Left ventricle myocardium superior (tissue), 1 donor: ENCODE measurements at places on chromosomes 7 and 10. TPM values are rescaled to one million over a fixed set of nuclear protein-coding genes. Genes with fewer than 3 reads are reported as not detected.
A peak's percentile ranks its signal among the peaks of the same experiment; 100 is the strongest.

- DNase-seq: no peak
Observed at GRCh38 chr10:124802313-124802675, 675 bp downstream of the ABRAXAS2 start.

The PNLIP gene
- total RNA-seq: not detected

- no peak for DNase-seq
Observed at GRCh38 chr10:108327706-108328105, 1163.2 kb upstream of the SORCS1 start.

GRCh38 chr7:23474094-23474828 lies 4.0 kb upstream of the IGF2BP3 start:
- DNase-seq: peak; percentile 76

The HKDC1 gene
- not detected for total RNA-seq

GRCh38 chr7:98988641-98989040 lies 110.3 kb downstream of the TRRAP start:
- no peak for DNase-seq

DNA sequence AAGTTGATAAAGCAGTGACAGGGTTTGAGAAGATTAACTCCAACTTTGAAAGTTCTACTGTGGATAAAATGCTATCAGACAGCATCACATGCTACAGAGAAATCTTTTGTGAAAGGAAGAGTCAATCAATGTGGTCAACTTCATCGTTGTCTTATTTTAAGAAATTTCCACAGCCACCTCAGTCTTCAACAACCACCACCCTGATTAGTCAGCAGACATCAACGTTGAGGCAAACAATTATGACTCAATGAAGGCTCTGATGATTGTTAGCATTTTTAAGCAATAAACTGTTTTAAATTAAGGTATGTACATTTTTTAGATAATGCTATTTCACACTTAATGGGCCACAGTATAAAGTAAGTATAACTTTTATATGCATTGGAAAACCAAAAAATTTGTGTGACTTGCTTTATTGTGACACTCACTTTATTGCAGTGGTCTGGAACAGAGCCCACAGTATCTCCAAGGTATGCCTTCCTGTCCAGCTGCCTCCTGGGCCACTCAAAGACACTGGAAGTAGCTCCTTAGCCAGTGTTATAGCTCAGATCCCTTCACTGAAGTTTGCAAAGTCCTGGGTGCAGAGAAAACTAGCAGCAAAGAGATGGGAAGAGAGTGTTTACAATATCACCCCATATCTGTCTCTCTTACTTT lies 293.1 kb downstream of the ARHGAP12 start:
- no peak for DNase-seq

The OLAH gene
- not detected for total RNA-seq

- peak; percentile 8 for DNase-seq
Observed at GRCh38 chr7:158372400-158373342, 215.0 kb downstream of the PTPRN2 start.

- no peak for DNase-seq
Observed at GRCh38 chr10:11073410-11073809, 55.7 kb downstream of the CELF2 start.

The HTR5A gene
- not detected for total RNA-seq

DNA sequence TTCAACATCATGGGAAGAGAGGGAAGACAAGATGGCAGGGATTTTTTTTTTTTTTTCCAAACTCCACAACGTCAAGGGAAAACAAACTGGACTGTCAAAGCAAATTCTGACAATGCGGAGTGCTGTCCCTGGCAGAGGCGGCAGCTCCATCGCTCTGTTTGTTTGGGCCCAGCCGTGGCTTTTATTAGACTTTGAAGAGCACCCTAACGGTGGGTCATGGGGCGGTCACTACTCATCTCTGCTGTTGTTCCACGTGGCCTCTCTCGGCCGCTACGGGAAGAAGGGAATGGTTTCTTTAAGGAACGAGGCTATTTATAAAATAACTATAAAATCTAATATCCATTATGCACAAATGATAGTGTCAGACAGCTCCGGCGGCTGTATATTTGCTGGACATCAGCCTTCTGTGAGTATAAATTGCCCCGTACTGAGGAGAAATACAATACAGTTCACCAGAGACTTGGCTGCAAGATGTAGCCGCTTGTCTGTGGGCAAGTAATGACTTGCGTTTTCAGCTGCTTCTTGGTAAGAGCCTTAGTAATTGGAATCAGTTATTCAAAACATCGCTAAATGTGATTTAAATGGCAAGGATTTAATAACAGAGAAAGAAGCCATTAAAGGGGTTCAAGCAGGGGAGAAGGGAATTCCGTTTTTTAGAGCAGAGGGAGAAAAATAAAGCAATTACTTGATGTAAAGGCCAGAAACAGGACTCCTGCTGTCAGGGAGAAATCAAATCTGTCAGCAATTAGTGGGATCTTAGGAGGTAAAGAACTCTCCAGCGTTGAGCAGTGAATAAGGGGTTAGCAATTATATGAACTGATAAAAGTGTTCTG lies 61.7 kb upstream of the RAB11FIP2 start:
- DNase-seq: no peak

GRCh38 chr10:116944911-116945310 lies 60.1 kb downstream of the SHTN1 start:
- DNase-seq: no peak

DNA sequence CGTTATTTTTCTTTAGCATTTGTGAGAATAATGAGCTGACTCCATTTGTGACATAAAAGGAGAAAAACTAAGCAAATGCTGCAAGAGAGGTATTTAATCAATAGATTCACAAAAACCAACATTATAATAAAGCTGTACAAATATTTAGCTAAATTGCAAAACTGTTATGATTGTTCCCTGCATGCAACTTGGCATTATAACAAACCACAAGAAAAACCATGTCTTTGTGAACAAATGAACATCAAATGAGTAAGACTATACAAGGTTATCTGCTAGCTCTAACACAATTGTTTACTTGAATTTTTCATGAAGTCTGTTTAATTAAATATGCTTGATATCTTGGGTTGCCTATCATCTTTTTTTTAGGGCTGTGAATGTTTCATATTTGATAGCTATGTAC lies 50.8 kb upstream of the PPP1R9A start:
- no peak for DNase-seq

The NRG3 gene
- 0.15 TPM for total RNA-seq

- DNase-seq: no peak
Observed at GRCh38 chr10:91690996-91691676, 58.3 kb upstream of the PPP1R3C start.

- no peak for DNase-seq
Observed at GRCh38 chr7:34157137-34157536, 251.8 kb downstream of the BMPER start.

GRCh38 chr7:108069646-108070045 lies 60.5 kb downstream of the LAMB4 start:
- no peak for DNase-seq

- no peak for DNase-seq
Observed at GRCh38 chr10:114323023-114323422, 81.3 kb downstream of the AFAP1L2 start.

DNA sequence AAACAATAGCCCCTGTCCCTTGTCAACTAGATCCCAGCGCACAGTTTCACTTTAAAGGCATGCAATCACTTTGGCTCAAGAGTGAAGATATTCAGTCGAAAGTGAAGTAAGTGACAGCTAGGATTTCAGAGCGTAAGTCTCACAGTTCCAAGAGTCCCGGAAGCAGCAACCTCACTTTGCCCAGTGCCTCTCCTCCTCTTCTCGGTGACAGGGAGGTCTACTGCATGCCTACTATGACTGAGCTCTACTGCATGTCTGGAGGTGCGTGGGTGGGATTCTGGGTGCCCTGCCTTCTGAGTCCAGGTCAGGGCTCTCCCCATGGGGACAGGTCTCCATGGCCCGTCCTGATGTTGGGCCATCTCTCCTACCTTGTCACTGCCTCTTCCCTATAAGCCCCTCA lies 17.0 kb downstream of the PRKCQ start:
- DNase-seq: no peak

The FEZF1 gene
- not detected for total RNA-seq

The NUTM2A gene
- 1.9 TPM for total RNA-seq

GRCh38 chr10:77926566-77927401 lies at the start of gene DLG5:
DLG5 (minus strand) TSS chr10:77926755; CDS start chr10:77926520, 235 bp downstream.
- DNase-seq: peak; percentile 83

The PUS7 gene
- 3.7 TPM for total RNA-seq

GRCh38 chr10:130902929-130903328 lies 408.6 kb downstream of the TCERG1L start:
- DNase-seq: no peak

DNA sequence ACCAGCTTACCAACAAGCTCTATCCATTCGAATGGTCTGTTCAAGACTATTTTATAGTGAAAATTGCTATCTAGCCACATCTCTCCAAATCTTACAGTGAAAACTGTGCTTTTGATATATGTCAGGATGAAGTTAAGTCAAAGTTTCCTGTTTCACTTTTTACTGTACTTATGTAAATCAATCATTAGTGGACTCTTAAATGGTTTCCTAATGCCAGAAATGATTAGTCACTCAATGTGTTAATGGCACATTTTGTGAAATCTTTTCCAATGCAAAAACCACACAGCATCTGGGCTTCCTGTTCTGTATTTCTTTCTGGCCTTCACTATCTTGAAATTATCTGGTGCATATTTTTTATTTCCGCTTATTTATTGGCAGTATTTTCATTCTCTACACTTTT lies 87.3 kb upstream of the STEAP1B start:
- DNase-seq: no peak

DNA sequence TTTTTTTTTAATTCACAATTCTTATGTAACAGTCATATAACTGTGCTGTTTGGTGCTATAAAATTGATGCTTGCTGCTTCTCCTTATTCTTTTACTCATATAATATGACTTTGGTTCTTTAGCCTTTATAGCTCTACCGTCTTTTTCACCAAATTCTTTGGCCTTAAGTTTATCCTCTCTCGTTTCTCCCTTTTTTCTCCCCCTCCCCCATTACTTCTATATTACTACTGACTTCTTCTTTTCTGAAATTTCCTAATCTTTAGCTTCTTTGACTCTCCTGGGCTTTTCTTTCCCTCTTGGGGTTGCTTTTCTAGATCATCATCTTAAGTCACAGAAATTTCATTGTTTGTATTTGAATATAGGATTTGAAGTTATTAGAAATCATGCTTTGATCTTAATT lies 3.8 kb downstream of the BCCIP start:
- no peak for DNase-seq

DNA sequence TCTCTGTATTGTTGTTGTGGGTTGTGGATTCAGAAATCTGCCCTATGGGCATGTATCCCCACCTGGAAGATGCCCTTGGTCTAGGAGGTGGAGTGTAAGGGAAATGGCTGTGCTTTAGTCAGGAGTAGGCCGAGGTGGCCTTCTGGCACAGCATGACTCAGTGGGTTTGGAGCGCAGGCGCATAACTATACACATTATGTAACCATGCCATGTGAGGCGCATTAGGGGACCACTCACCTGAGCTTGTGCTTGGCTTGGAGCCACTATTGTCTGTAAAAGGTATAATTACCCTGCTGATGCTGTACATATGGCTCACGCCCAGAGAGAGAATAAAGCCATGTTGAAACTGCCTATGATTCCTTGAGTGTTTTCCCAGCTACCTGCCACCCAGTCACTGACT lies 20.6 kb upstream of the ADAMTS14 start:
- DNase-seq: no peak

DNA sequence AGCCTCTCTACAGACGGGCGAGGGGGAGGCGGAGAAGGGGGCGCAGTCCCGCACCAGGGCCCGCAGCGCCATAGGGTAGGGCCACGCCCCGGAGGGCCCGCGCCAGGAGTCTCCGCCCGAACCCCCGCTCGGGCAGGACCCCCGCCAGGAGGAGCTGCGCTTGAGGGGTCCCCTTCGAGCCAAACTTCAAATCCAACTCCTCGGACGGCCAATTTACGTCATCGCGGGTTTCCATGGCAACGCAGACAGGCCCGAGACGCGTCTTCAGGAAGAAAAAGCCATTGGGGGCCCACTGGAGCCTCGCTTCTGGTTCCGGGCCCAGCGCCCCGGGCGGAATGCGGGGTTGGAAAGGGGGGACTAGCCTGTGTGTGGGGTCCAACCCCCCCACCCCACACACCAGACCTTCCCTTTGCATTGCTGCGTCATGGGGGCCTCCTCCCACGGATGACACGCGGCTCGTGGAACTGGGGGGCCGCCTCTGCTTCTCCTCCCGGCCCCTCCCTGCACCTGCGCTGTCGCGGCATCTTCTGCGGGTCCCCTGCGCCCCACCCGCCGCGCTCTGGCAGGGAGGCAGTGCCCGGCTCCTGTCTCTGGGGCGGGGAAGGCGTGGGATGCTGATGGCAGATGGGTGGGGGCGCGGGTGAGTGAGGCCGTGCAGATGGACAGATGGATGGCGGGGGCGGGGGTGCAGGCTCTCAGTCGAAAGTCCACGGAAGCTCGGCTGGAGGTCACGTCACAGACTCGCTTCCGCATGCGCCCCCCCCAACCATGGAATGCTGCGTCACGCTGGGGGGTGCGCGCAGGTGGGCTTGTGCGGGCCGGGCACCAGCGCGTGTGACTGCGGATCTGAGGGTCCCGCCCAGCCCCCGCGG lies 1.2 kb downstream of the CALY start:
- DNase-seq: peak; percentile 69

The TFR2 gene
- total RNA-seq: not detected

DNA sequence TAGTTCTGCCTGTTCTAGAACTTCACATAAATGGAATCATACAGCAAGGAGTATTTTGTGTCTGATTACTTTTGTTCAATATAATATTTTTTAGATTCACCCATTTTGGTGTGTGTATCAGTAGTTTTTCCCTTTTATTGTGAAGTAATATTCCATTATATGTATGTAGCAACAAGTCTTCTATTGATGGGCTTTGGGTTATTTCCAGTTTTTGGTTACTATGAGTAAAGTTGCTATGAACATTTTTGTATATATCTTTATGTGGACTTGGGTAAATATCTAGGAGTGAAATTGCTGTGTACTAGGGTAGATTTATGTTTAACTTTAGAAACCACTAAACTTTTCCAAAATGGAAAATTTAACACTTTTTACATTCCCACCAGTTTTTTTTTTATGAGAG lies 35.7 kb downstream of the ADK start:
- no peak for DNase-seq
